Epithelial cell of proximal tubule (primary cell): ENCODE measurements at places on chromosomes 3 and 15.
A peak's percentile ranks its signal among the peaks of the same experiment; 100 is the strongest.

- no peak for DNase-seq
These were observed 9.7 kb upstream of the RNF7 start for GRCh38 chr3:141728355-141728892.

DNA sequence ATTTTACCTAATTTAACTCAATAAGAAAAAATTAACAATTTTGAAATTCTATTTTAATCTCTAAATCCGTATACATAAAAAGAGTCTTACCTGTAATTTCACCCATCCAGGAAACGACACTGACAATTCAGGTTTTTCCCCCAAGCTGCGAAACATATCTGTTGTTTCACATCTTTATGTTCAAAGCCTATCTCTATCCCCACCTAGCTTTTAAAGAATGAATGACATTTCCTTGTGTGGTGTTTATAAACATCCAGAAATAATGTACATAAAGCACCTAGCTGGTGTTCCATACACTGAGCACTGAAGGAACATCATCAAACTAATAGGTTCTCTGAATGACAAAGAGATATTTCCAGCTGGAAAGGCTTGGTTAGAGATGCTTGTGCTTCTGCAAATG lies 867.8 kb downstream of the SQOR start:
- DNase-seq, result peak; percentile 9

DNA sequence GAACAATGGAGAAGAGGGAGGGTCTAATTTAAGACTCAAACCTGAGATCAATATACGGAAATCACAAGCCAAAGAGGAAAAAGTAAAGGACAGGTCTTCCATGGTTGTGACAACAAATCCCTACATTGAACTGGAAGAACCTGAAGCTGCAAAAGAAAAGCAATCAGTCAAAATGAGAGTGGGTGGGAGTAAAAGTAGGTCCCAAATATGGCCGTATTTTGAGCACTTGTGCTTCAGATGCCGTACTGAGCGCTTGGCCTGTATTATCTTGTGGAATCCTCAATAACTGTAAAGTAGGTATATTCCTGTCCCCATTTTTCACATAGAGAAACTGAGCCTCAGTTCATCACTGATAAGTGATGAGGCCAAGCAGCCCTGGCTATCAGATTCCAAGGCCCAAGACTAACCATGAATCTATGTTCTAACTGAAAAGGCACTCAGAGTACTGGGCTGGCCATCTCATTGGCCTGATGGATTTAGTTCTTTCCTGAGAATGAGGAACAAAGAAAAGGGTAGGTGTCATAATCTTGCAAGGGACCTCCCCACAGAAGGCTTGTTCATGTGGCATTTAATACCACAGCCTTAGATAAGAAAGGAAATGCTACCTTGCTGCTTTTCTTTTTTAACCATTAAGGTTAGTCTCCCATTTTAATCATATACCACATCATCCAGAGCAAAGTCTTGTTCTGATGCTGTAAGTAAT lies 52.5 kb downstream of the LRRN1 start:
- DNase-seq, result no peak

GRCh38 chr15:70235347-70235746 lies 137.6 kb upstream of the TLE3 start:
- DNase-seq, result no peak

DNA sequence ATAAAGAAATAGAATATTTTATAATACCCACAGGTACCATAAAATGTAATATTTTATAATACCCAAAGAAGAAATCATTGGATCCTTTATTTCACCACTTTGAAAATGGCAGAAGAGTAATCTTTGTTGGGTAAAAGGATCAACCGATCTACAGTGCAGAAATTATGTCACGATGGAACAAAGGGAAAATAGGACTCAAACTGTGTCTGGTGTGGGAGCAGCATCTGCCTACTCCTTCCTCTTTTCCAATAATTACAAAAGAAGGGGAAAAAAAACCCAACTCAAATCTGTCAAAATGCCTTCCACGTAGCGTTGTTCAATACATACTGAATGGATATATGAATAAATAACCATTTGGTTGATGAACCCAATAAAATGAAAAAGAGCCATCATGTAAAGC lies 492.6 kb upstream of the TBL1XR1 start:
- DNase-seq, result no peak
